ENCODE measurements at places on chromosomes 11 and 22.

DNA sequence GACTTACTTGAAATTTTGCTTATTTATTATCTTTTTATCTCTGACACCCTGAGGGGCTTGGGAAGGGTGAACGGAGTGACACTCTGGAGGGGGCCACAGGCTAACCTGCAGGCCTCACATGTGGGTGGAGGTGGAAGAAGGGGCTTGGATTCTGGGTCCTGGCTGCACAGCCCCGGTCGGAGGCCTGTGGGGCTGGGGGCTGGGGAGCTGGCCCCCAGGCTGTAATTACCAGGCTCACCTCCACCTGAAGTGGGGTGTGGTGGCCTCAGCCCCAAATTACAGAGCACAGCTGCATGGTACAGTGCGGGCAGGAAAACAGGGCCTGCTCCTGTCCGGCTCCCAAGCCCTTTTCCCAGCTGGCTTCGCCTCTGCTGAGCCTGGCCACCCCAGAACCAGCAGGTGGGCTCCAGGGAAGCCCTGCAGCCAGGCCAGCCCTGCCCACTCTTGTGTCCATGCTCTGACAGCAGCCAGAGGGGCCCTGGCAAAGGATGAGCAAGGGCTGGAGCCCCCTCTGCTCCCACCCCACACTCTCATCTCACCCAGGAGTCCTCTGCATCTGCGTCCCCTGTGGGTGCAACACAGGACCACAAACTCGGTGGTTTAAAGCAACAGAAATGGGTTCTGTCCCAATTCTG lies 48.0 kb downstream of the IGF2 start:
- no peak for DNase-seq

DNA sequence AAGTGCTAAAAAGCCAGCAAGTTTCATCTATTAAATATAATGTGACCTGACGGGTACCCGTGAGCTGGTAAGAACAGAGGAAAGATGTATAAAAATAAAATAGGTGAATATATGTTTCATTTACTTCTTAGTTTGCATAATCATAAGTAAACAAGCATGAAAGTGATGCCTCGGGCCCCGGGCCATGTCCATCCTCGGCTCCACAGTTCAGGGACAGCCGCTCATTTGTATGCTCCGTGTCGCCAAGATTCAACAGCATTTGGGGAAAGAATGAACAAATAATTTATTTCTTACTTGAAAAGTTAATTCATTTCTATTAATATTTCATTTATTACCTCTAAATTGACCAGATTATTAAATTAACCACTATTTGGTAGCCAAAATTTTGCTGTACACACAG lies 251.8 kb downstream of the NTM start:
- no peak for DNase-seq

GRCh38 chr11:79432138-79432537 lies 8.7 kb downstream of the TENM4 start:
- DNase-seq, result no peak

DNA sequence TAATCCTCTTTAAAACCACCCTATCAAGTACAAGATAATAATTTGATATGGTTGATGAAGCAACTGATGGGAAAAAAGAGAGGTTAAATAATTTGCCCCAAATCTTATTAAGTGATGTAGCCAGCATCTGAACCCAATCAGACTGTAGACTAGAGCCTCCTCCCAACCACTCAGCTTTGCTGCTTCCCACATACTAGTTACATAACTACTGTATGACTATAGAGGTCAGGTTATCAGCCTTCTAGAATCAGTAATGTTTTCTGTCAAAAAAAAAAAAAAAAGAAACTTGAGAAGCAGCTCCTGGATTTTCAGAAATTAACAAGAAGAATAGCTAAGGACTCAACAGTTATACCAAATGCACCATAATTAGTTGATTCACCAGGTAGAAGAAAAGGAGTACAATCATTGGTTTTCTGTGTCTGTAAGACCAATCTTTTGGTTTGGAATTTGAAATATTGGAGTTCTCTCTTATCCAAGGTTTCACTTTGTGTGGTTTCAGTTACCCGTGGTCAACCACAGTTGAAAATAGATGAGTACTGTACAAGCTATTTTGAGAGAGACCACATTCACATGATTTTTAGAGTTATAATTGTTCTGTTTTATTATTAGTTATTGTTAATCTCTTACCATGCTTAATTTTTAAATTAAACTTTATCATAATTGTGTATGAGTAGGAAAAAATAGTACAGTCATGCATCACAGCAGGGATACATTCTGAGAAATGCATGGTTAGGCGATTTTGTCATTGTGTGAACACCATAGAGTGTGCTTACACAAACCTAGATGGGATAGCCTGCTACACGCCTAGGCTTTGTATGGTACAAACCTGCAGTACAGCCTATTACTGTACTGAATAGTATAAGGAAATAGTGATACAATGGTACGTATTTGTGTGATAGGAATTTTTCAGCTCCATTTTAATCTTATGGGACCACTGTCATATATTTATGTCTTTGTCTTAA lies 72.2 kb downstream of the PDHX start:
- DNase-seq, result no peak

DNA sequence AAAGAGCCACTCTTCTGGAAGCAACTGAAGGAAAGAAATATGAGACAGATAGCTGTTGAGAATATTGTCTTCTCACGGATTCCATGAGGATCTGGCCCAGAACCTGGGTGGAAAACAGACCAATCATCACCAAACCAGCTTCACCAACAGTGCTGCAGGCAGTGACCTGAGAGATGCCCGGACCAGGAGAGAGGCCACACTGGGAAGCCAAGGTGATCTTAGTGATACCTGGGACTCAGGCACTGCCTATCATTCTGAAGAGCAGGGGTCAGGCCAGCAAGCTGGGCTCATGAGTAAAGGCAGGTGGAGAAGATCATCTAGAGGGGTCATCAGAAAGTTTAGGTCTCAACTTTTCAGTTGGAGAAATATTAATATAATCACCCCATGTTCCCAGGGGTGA lies 595.8 kb upstream of the CADM1 start:
- no peak for DNase-seq
